Neural progenitor cell (in vitro differentiated cells): ENCODE measurements at places on chromosomes 4 and X. TPM values are rescaled to one million over a fixed set of nuclear protein-coding genes. Genes with fewer than 3 reads are reported as not detected.
A peak's percentile ranks its signal among the peaks of the same experiment; 100 is the strongest.

- no peak for DNase-seq
These were observed 217.9 kb upstream of the MAB21L2 start for GRCh38 chr4:150363721-150364688.

DNA sequence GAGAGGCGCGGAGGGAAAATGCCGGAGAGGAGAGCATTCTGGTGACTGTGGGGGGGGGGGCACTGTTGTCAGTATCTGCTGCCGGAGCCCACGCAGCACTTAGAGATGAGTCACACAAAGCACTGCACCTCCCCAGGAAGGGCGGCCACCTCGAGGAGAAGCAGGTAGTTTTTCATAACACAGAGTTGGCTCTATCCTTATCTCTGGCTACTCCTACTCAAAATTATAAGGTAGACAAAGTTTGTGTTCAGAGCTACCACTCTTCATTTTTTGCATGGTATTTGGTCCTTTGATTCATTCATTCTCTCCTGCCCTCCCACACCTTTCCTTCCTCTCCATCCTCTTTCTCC lies 76.2 kb upstream of the SCOC start:
- DNase-seq = peak; percentile 27

- DNase-seq = peak; percentile 36
These were observed 904.2 kb downstream of the STPG2 start for GRCh38 chr4:97238956-97239666.

GRCh38 chrX:153901753-153902140 lies 2.7 kb upstream of the AVPR2 start:
- no peak for DNase-seq

DNA sequence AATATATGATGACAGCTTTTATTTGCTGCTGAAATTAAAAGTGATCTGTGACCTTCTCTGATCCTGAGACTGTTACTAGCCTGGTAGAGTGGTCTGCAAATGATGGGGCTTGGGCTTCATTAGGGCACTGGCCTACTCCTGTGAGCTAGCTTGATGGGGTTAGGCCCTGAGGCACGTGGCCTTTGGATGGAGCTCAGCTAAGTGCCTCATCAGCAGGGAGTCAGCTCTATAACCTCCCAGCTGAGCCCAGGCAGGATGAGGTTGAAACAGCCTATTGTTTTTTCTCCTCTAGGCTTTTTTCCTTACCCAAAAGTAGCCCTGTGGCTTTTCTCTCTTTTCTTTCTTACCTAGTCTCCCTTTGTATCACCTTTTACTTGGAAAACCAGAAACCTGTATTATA lies 92.2 kb downstream of the AFF2 start:
- no peak for DNase-seq

DNA sequence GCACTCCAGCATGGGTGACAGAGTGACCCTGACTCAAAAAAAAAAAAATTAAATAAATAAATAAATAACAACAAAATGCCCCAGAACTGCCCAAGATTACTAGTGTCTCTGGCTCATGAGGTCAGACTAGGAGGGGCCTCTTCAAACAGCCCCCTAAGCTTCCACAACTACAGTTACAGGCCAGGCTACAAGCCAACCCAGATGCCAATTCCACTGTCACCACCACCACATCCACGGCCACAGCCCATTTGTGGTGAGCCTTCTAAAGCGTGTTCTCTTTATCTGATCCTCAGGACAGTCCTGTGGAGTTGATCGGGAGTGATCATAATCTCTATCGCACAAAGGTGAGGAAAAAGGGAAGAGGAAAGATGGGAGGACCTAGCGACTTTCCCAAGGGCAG lies 36.6 kb downstream of the IGFBP7 start:
- no peak for DNase-seq

GRCh38 chr4:164485136-164485535 lies 268.8 kb upstream of the SMIM31 start:
- no peak for DNase-seq

GRCh38 chrX:40147126-40147952 lies 49.6 kb upstream of the BCOR start:
- DNase-seq = peak; percentile 59

GRCh38 chr4:121219227-121219626 lies 55.1 kb upstream of the TNIP3 start:
- DNase-seq = no peak

- DNase-seq = no peak
These were observed 51.7 kb downstream of the RPGR start for GRCh38 chrX:38275615-38276014.

GRCh38 chrX:110402850-110403221 lies 44.2 kb downstream of the RTL9 start:
- DNase-seq = no peak

- no peak for DNase-seq
These were observed 51.4 kb upstream of the MSANTD1 start for GRCh38 chr4:3197366-3198105.

DNA sequence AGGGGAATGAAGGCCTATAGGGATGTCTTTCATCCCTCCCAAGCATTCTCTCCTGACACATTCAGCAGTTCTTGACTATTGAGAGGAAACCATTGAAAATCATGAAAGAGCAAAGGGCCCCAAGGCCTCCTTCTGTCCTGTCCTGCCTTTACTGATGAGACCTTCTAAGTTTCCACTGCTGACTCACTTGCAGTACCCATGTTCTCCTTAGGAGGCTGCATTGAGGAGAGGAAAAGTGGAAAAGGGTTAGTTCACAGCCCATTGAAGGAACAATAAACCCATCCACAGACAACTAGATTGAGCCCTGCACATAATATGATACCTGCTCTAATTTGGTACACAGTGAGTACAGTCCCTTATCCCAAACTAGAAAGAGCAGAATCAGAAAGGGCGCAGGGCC lies 115.1 kb upstream of the PNPLA4 start:
- peak; percentile 11 for DNase-seq

DNA sequence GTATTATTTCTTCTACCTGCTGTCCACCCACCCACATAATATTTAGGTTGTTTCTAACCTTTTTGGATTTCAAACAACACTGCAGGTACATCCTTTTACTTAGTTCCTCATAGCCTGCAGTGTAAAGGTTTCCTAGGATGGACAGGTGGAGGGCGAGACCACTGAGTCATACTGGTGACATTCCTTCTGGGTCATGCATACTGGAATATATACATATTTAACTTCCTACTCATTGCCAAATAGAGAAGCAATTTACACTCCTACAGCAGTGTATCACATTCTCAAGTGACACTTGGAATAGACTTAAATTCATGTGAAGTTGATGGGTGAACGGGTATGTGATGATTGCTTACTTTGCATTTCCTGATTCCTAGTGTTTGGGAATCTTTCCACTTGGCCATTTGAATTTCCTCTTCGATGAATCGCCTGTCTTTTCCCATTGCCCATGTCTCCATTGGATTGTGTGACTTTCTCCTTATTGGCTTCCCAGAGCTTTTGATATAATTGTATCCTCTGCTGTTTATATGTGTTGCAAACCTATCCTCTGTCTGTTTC lies 8.2 kb upstream of the PPP2R2C start:
- no peak for DNase-seq

GRCh38 chr4:15712214-15712613 lies 9.3 kb downstream of the BST1 start:
- DNase-seq = no peak

- no peak for DNase-seq
These were observed 12.2 kb upstream of the GJB1 start for GRCh38 chrX:71210816-71211215.

- DNase-seq = no peak
These were observed 356.2 kb downstream of the ADGRL3 start for GRCh38 chr4:61556277-61556676.

- DNase-seq = no peak
These were observed 5.2 kb downstream of the TNIP2 start for GRCh38 chr4:2750719-2751605.

GRCh38 chr4:80611678-80611979 lies 276.1 kb downstream of the CFAP299 start:
- no peak for DNase-seq

- DNase-seq = peak; percentile 78
These were observed at the start of gene ZFX for GRCh38 chrX:24149351-24150050. ZFX (plus strand) TSS chrX:24149729; CDS start chrX:24172743, 23,014 bp downstream.

DNA sequence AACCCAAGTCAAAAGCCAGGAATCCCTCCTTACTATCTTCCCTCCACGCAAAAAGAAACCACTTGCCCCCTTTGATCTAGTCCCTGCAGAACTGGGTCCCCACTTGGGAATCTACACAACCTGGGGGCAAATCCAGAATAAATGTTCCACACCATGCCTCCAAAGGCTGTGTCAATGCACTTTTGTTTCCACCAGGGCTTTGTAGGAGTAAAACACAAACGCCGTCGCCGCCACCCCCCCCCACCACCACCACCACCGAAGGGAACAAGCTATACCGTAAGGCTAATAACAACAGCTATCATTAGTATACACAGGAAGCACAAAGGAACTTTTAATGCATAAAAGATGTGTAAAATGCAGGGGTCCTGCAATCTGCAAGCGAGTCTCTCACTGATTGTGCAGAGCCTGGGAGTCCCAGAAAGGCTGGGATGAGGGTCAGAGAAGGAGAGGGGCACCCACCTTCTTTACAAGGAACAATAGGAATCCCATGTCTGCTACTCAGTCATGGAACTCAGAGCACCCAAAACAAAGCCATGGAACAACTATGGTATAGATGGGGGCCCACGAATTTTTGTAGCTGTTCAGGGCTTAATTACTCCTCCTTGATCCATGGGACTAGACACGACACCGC lies 13.2 kb downstream of the BCOR start:
- no peak for DNase-seq

GRCh38 chr4:27716693-27717430 lies 856.2 kb downstream of the STIM2 start:
- DNase-seq = no peak

DNA sequence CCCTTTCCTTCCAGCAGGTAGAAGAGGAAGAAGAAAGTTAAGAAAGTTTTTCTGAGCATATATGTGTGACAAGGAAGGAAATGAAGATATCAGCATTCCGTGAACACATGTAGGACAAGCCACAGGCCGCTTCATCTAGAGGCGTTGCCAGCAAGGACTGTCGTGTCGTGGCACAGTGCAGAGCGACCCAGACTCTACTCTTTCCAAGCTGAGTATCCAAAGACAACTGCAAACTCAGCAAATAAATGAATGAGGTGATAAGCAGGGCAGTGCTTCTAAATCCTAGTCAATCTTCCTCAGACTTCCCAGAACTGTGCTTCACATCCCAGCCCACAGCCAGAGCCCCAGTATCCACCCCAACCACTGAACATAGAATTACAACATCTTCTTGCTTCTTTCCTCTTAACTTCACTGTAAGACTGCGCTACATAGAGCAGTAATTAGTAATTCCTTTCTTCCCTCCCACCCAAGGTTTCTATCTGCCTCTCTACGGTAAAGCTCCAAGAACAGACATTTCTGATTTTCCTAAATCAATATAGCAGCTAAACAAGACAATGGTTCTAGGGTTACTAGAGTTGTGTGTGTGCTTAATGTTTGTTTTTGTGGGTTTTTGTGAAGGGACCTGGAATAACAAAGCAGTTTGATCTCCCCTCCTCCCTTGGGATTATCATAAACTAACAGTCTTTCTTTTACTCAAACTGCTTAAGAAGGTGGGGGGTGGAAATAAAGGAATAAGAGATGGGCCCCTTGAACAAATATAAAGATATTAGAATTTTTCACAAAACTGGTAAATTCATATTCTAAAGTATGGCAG lies 71.6 kb downstream of the PAPSS1 start:
- DNase-seq = no peak

- DNase-seq = no peak
These were observed 77.9 kb downstream of the LUZP4 start for GRCh38 chrX:115367455-115367854.

GRCh38 chr4:147284256-147284835 lies 196.6 kb upstream of the EDNRA start:
- DNase-seq = no peak

DNA sequence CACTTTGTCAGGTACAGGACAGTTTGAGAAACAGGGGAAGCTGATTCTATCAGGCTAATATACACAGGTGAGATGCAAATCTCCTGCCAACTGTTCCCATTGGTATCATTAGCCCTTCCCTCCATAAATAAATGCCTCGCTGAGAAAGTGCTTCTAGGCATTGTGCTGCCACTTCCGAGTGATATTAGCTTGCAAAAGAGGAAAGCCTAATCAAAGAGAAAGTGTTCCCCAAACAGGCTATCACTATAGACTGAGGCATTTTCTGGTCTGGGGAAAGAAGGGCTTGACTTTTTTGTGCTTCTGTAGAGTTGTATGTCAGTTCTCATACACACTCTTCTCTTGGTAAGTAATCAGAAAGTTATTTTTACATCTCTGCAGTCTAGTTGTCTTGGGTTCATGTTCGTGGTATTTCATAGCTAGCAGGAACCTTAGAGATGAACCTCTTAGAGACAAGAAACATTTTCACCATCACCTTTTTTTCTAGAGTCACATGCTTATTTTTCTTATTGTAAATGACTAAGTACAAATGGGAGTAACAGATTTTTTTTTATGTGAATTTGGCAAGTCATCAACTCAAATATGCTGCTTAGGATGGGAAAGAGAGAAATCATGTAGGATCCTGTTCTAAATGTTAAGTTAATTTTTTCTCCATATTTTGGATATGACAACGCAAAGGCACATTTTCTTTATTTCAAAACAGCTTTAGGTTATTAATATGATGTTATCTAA lies 1009.8 kb downstream of the ADGRL3 start:
- DNase-seq = no peak

DNA sequence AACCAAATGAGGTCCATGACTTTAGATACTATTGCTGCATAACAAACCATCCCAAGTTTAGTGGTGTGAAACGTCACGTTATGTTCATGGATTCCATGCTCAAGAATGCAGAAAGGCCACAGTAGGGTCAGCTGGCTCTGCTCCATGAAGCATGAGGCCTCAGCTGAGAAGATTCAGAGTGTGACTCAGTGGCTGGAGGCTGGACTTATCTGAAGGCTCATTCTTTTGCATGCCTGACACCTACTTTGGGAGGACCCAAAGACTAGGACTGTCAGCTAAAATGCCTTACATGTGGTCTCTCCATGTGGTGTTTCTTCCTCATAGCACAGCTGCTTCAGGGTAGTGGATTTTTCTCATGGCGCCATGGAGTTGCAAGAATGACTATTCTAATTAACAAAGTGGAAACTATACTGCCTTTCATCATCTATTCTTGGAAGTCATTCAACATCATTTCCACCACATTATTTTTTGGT lies 11.5 kb upstream of the CCDC149 start:
- DNase-seq = no peak

The PABPC1L2B gene
- 0.22 TPM in 1 of 2 replicates, not detected in the other for total RNA-seq

The CYSLTR1 gene
- not detected in 2 replicates for total RNA-seq

The RTL9 gene
- 0.22 and 0.49 TPM in 2 replicates for total RNA-seq

The H2BW2 gene
- total RNA-seq = not detected in 2 replicates

The CLTRN gene
- total RNA-seq = 2.0 and 3.5 TPM in 2 replicates

The GLRB gene
- total RNA-seq = 2.7 and 6.1 TPM in 2 replicates

The UGT2B15 gene
- total RNA-seq = not detected in 2 replicates

The MTNR1A gene
- 0.43 and 1.6 TPM in 2 replicates for total RNA-seq

The RASL11B gene
- 6.8 and 10.1 TPM in 2 replicates for total RNA-seq

The FAM9B gene
- total RNA-seq = not detected in 2 replicates

The CLCN4 gene
- 6.5 and 6.6 TPM in 2 replicates for total RNA-seq

The PCDH7 gene
- 7.9 and 8.1 TPM in 2 replicates for total RNA-seq

The S100G gene
- not detected in 2 replicates for total RNA-seq

The REELD1 gene
- total RNA-seq = 0.06 TPM in 1 of 2 replicates, not detected in the other

The P2RY4 gene
- 0.28 TPM in 1 of 2 replicates, not detected in the other for total RNA-seq

The GATA1 gene
- total RNA-seq = not detected in 2 replicates

The MAGEA1 gene
- total RNA-seq = not detected in 2 replicates

The XAGE1A gene
- not detected in 2 replicates for total RNA-seq

The CEP135 gene
- total RNA-seq = 25.8 and 40.4 TPM in 2 replicates
